ENCODE measurements at places on chromosomes 5 and 9.
A peak's percentile ranks its signal among the peaks of the same experiment; 100 is the strongest.

GRCh38 chr5:66633754-66634153 is 37.6 kb downstream of the MAST4 start:
- no peak for DNase-seq

DNA sequence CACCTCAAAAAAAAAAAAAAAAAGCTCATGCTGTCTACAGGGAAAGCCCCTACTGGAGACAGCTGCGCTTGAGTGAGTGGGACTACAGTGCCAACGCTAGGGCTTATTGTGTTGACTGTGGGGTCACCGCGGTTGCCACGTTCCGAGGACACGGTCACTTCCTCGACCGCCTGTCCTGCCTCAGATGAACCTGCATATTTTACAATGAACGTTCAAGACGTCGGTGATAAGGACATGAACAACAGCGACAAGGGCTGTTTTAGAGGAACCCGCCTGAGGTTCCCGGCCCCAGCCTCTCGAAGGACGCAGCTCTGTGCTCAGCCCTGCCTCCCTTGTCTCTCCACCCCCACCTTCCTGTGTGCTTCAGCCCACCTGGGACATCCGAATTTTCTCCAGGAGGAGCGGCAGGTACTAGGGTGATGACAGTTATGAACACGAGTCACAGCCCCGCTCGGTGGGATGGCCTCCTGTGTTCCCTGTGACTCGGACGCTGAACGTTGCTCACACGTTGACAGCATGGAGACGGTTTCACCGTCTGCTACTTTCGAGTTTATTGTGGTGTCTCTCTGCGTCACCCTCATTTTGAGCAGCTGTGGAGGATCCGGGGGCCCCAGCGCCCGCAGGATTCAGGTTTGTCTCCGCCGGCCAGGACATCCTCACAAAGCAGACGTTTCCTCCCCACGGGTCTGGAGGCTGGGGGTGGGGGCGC is 11.3 kb upstream of the DIPK1B start:
- peak; percentile 11 for DNase-seq

GRCh38 chr9:124078641-124079040 is 67.1 kb downstream of the LHX2 start:
- DNase-seq = no peak

DNA sequence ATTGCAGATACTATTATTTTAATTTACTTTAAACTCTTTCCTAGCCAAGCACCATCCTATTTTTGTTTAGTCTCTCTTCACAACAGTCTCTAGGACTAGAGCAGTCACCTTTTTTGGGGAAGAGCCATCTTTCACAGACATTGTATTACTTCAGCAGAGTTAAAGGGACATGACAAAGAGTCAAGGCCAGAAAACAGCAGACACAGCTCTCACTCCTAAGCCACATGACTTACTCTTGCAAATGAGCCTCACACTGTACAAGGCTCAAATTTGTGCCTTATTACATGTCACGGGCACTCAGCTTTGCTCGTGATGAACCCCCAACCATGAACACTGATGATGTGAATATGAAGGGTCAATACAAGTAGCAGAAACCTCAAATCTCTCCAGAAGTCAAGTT is 104.3 kb downstream of the ZNF608 start:
- DNase-seq = no peak

DNA sequence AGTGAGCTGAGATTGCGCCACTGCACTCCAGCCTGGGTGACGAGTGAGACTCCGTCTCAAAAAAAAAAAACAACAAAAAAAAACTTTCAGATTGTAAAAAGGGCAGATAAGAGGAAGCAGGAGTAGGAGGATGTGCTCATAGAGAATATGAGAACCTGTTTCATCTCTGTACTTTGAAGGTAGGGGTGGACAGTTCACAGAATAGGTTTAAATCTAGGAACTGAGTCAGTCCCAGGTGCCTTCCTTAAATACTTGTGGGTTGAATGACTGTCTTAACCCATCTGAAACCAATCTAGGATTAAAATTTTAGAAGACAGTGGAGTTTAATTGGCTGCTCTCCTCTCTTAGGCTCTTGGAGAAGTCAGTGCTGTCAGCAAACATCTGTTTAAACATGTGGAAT is 12.4 kb downstream of the POLK start:
- no peak for DNase-seq

GRCh38 chr5:10581867-10582511 is 18.1 kb downstream of the ANKRD33B start:
- no peak for DNase-seq

DNA sequence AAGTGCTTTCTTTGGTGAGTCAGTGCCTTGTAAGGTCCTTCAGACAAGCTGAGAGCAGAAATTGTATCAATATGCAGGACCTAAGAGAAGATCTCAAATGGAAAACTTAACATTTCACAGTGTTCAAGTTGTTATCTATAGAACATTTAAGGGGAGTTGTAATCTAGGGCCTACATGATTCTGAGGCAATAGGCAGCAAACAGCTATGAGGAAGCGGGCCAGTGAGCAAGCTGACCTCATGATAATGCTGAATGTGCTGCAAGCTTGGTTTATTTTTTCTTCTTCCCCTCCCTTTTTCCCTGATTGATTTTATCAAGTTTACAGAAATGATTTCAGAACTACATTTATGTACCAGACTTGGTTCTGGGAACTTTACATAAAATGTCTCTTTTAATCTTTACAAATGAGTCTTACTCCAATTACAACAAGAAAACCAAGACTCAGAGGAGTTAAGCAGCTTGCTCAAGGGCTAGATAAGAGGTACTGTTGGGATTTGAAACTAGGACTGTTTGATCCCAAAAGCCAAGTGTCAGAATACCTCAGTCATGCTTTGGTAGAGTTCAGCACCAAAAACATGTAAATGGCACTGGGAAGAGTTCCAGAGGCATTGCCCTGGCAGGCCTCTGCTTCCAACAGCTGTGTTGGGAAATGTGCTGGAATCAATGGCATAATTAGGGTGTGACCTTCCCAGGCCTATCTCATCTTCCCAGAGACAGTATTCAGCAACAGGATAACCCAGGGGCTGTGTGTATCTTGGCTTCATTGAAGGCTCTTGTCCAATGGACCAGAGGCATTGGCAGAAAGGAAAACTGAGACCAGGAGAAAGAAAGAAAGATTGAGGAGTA is 130.1 kb downstream of the LRRC70 start:
- no peak for DNase-seq

GRCh38 chr9:125432715-125433385 is 171.2 kb downstream of the GAPVD1 start:
- DNase-seq = no peak

- DNase-seq = no peak
Observed at GRCh38 chr5:124718380-124718789, 28.1 kb downstream of the ZNF608 start.

- DNase-seq = no peak
Observed at GRCh38 chr5:172469697-172470096, 15.4 kb upstream of the SH3PXD2B start.

DNA sequence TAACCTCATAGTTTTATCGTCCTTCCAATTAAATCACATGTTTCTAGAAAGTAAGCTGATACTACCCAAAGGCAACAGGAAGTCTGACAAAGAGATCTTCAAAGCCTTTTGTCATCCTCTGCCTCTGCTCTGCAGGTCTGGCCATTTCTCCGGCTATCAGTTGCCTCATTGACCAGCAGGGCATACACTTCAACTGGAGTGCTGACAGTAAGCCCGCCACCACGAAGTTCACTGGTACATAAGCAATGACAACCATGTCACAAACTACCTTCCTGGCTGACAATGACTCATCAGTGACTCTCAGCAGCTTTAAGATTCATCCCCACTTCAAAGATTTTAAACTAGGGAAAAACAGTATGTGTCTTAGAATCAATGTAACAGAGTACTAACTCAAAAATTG is 20.6 kb downstream of the SPTLC1 start:
- DNase-seq = no peak

DNA sequence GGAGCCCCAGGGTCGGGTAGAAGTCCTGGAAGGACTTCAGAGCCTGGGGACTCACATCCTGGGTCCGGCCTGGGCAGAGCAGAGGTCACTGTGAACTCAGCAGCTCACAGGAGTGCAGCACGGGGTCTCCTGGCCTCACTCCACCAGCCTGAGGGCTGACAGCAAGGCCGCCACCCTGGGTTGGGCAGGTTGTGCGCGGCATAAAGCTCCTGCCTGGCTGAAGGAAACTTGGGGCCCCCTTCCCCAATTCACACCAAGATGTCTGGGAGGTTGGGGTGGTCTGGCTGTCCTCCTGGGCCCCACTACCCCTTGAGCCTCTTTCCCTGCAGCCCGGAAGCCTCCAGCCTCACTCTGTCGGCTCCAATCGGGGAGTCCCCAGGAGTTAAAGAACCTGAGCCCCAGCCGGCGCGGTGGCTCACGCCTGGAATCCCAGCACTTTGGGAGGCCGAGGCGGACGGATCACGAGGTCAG is 2.1 kb downstream of the LCN15 start:
- no peak for DNase-seq

- DNase-seq = no peak
Observed at GRCh38 chr5:156327296-156327695, 332 bp downstream of the SGCD start.

DNA sequence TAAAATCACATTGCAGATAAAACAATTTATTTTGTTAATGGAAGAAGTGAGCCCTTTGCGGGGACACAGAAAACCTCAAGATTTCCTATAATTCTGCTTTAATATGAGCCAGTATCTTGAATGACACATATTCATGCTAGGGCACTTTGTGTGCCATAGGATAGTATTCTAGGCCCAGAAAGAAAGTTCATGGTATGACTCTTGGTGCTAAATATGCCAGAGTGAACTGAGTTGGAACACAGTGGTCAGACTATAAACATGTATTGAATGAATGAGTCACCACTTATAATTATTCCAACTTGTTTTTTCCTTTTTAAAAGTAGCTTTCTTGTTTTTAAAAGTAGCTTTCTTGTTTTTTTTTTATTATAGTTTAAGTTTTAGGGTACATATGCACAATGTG is 46.0 kb downstream of the ADAMTS19 start:
- no peak for DNase-seq

GRCh38 chr9:72985746-72986145 is 32.9 kb upstream of the ALDH1A1 start:
- no peak for DNase-seq

DNA sequence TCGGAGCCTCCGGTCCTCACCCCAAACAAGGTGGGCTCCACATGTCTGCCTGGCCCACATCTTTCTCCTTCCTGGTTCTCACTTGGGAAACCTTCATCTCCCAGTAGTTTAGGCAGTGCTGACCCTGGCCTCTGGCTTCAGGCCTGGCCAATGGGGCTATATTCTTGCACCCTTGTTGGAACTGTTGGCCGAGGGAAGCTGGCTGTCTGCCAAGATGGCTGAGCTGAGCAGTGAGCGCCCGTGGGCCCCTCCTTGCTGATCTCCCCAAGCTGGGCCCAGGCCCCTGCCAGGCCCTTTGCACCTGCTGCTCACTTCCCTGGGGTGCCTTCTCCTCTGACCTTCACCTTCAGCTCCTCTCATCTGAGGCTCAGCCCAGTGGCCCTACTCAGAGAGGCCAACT is 31.3 kb downstream of the TSPAN17 start:
- DNase-seq = no peak

All from endothelial cell (in vitro differentiated cells).